ENCODE measurements at places on chromosomes 16 and 17.

GRCh38 chr17:72119077-72119872, 1.5 kb upstream of the SOX9 start:
- DNase-seq: no peak

DNA sequence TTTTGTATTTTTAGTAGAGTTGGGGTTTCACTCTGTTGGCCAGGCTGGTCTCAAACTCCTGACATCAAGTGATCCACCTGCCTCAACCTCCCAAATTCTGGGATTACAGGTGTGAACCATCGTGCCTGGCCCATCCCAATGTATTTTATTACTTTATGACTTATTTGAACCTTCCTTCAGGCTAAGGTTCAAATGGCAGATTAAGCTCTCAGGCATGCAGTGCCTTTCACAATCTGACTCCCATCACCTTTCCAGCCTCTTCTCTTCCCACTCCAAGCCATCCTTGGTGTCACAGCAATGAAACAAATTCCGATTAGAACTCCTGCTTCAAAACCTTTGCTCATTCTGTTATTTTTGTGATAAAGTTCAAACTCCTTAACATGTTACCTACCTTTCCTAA, 26.6 kb upstream of the YPEL2 start:
- DNase-seq: no peak

GRCh38 chr17:75346906-75347305, 57.7 kb upstream of the SLC25A19 start:
- DNase-seq: no peak

DNA sequence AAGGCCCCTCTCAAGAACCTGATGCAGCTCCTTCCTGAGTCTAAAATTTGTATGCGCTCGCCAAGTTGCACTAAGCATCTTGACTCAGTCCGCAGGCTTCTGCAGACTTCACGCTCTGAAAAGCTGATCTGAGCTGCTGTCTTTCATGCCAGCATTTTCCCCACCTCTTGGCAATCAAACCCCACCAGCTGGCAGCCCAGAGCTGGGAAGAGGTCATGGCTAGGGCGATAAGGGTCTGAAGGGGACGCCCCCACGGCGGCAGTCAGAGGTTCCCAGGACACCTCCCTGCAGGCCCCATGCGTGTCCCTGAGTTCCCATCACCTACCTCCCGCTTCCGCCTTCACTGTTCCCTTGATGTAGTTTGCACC, 5.1 kb upstream of the UNC13D start:
- DNase-seq: no peak

DNA sequence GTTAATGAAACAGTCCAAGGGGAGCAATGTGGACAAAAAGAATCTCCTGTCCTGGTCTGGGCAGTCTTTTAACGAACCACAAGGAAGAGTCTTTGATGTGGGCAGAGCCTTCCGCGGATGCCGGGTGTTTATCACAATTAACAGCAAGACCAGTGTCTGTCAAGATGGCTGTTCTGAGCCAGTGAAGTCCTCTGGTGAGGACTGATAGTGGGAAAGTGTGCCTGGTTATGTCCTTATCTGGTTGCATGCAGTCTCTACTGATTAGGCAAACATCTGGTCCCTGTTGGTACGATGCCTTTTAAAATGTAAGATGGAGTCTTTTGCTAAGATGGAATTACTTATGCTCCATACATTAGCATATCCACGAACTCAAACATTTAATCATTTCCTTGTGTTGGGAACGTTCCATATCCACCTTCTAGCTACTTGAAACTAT, 88.5 kb downstream of the ZNF18 start:
- no peak for DNase-seq

DNA sequence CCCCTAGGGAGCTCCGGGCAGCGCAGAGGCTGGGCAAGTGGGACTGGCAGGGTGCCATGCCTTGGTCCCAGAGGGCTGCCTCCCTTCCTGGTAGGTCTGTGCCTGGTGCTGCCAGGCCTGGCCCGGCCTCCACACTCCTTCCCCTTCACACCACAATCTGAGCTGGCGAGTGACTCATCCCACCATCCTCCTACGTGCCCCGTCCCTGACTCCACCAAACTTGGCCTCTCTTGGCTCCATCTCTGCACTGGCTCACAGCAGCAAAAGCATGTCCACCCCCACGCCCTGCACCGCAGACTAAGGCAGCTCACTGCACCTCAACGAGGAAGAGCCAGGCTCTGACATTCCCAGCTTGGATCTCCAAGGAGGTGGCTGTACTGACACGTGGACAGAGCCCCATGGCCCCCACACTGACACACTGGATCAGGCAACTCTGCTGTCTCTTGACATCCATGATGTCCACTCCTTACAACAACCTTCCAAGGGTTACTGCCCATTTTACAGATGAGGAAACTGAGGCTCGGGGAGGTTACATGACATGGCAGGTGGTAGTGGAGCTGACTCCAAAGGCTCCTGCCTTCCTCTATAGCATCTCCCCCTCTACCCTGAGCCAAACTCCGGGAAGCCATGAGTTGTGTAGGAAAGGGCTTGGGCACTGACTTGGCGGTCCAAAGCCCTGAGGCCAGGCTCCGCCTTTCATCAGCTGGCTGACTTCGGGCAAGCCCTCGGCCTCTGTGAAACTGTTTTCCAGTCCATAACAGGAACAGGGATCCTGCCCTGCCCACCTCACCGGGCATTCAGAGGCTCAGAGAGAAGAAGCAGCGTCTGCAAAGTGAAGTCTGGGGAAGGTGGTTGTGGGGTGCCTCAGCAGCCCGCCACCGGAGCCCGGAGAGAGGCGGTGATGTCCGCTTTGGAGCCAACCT, 20.1 kb upstream of the KRT19 start:
- no peak for DNase-seq

- DNase-seq: no peak
Measured at GRCh38 chr17:1322480-1322879, 43.0 kb downstream of the TRARG1 start.

DNA sequence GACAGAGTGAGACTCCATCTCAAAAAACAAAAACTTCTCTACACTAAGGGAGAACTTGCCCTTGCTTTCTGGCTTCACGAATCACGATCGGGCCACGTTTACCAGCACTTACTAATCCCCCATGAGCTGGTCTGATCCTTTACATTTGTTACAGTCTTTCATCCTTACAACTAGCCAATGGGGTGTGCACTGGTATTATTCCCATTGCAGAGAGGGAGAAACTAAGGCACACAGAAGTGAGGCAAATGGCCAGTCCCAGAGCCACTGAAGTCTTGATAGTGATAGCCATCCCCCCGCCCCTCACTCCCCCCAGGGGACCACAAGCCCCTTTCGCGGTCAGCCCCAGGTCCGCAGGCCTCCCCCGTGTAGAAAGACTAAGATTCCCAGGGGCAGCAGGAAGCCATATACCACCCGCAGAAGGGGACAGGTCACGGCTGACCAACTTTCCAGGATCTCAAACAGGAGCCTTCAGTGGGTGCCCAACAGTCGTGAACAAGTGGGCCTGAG, 868 bp downstream of the NATD1 start:
- DNase-seq: no peak
